ENCODE measurements at places on chromosomes 1 and 21. TPM values are rescaled to one million over a fixed set of nuclear protein-coding genes. Genes with fewer than 3 reads are reported as not detected.

DNA sequence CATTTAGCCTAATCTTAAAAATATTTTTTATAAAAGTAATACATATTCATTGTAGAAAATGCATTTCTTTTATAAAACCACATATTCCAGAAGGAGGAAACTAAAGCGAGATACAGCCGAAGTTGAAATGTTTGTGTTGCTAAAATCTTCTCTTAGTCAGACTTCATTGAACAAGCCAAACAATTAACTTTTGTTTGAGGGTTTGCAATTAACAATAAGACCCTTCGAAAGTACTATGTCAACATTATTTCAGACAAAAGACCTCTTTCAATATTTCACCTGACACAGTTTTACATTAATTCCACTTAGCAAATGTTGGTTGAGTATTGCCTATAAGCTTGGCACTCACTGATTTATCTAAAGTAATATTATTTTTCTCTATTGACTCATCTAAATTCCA, 354.0 kb upstream of the ADAMTS5 start:
- no peak for DNase-seq

DNA sequence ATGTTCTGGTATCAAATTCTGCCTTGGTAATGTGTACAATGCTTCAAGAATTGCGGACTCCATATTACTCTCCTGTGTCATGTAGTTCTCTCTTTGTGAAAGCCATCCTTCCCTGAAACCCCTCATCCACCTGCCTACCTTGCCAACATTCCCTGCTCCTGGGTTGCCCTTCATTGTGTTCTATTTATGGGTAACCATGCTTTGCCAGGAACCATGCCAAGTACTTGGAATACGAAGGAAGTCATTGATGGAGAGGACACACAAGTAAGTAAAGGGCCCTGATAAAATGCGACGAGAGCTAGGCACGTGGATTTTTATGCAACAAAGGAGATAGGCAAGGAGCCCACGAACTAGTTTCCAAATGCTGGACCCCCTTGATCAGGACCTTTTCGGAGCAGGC, 300.8 kb downstream of the DISC1 start:
- DNase-seq = no peak

DNA sequence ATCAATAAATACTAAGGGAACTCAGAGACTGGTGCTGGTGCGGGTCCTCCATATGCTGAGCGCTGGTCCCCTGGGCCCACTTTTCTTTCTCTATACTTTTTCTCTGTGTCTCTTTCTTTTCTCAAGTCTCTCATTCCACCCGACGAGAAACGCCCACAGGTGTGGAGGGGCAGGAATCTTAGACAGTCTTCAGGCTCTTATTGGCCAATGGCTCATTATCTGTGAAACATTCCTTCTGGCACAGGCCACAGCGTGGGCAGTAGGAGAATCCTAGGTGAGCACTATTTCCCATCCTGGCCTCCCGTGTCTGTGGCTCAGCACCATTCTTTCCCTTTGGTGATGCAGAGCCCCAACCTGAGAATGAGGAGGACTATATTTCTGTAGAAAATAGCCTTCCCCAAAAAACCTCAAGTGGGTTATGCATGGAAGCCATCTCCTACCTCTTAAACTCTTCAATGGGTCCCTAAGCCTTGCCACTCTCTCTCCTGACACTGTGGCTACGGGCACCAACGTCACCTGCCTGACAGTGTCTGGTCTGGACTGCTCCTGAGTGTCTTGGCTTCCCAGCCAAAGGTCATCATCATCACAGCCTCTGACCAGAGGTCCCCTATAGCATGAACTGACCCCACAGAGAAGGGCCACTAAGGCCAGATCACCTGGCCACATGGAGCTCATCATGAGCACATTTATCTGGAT, 6.2 kb upstream of the SLAMF1 start:
- DNase-seq = no peak

GRCh38 chr1:220391491-220391890, 119.2 kb upstream of the RAB3GAP2 start:
- no peak for DNase-seq

- DNase-seq = peak; percentile 77
Observed at GRCh38 chr1:68293609-68294366, 61.5 kb upstream of the WLS start.

DNA sequence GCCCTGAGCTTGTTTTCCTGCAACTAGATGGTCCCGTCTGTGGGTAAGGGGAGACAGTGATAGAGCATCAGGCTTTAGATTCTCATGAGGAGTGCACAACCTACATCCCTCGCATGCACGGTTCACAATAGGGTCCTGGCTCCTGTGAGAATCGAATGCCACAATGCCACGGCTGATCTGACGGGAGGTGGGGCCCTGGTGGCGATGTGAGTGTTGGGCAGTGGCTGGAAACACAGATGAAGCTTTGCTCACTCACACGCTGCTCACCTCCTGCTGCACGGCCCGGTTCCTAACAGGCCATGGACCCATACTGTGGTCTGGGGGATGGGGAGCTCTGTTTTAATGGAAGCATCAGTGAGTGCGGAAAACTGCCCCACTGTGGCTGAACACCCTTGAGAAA, 35.8 kb upstream of the TTC34 start:
- no peak for DNase-seq

DNA sequence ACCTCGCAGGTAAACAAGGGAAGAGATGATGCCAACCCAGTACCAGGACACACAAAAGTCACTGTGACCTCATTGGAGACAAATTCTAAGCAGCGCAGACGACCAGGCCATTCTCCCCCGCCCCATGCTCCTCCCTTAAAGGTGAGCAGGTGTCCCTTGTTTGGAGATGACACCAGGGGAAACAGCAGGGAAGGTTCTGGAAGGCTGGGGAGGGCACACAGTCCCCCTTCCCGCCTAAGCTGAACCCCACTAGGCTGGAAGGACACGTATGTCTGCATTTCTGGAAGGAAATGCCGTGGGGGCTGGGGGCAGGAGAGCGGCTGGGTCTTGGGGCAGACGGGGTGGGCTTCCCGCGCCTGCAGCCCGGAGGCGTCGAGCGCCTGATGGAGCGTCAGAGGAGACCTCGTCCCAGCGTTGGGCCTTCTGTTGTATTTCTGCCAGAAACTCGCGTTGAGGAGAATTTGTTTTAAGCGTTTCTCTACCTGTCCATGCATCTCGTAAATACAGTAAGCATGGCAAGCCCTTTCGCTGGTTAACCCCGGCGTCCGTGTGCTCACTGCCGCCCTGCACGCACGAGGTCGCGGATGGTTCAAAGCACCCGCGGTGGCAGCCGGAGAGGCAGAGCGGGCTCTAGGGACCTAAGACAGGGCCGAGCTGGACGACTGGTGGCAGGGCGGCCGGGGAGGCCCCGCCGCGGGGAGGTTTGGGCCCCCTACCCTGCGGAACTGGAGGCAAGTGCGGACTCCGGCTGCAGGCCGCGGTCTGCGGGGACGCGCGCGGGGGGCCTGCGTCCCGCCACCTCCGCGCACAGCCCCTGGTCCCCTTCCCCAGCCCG, 1.2 kb upstream of the LHX4 start:
- no peak for DNase-seq

- DNase-seq = peak; percentile 4
Observed at GRCh38 chr1:242146652-242147051, 147.8 kb upstream of the MAP1LC3C start.

- DNase-seq = no peak
Observed at GRCh38 chr1:7458946-7459345, 312.1 kb upstream of the VAMP3 start.

IFI44L gene
- 2.6 TPM for total RNA-seq
